ENCODE measurements at places on chromosomes 7 and 10.

DNA sequence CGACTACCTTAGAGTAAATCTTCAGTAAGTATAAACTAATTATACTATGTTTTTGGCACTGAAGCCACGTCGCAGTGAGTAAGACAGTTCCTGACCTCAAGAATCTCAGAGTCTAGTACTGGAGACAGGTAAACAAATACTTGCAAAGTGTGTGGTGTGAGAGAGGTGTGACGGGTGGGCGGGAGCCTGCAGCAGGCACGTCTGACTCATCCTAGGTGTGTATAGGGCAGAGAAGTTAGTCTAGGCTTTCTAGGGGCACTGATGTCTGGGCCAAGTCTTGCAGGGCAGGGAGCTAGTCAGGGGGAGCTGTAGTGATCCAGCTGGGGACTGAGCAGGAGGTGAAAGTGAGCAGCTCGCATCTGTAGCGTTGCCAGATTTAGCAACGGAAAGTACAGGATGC is 35.9 kb upstream of the SFTPD start:
- no peak for DNase-seq

GRCh38 chr7:155232911-155233310 is 64.8 kb upstream of the INSIG1 start:
- DNase-seq, result no peak

- DNase-seq, result no peak
These were observed 28.4 kb upstream of the CNPY1 start for GRCh38 chr7:155574556-155575290.

- no peak for DNase-seq
These were observed 2.7 kb downstream of the DLX5 start for GRCh38 chr7:97021747-97022490.

GRCh38 chr7:112670193-112670592 is 120.0 kb downstream of the TMEM168 start:
- DNase-seq, result no peak

GRCh38 chr10:110174201-110174600 is 33.2 kb upstream of the MXI1 start:
- no peak for DNase-seq

- no peak for DNase-seq
These were observed 158.5 kb downstream of the CACNA2D1 start for GRCh38 chr7:82284936-82285519.

DNA sequence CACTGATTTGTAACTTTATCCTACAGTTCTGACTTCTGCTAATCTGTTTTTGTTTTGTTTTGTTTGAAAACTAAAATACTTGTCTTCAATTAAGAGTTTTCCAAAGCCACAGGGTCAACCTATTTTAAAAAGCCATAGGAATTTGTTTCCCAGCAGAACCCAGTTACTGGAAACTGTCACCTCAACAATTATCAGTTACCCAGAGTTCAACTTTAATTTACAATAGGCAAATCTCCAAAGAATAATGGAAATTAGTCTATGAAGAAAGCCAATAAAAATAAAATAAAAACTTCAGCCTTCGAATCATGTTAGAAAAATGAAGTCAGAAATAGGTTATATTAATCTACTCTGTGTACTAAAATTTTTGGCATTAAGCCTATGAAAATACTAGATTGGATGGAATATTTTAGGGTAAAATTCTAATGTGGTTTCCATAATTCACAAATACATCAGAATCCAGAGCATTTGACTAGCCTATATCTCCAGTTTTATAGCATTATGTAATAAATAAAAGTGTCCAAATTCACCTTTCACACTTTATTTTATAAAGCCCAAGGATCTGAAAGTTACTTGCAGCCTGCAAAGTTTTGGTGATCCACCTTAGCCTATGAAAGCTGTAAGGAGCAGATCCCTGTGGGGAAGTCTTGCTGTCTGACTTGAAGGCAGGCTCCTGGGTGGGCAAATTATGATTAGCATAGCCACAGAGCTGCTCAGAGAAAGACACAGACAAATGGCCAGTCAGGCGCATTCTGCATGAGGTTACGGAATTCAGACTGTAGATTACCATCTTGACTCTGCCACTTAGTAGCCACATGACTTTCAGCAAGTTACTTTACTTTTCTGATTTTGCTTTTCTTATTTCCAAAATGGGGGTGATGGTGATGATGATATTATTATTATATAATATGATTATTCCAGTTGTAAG is 250.0 kb upstream of the HGF start:
- no peak for DNase-seq

GRCh38 chr7:100482728-100483089 is 1.0 kb upstream of the NYAP1 start:
- DNase-seq, result no peak

GRCh38 chr10:70358446-70358845 is 24.0 kb downstream of the LRRC20 start:
- no peak for DNase-seq

- no peak for DNase-seq
These were observed 23.4 kb upstream of the CASD1 start for GRCh38 chr7:94486216-94486615.

- DNase-seq, result no peak
These were observed 21.1 kb downstream of the SCART1 start for GRCh38 chr10:133474665-133475424.

GRCh38 chr7:22442187-22442881 is 57.7 kb downstream of the STEAP1B start:
- no peak for DNase-seq

DNA sequence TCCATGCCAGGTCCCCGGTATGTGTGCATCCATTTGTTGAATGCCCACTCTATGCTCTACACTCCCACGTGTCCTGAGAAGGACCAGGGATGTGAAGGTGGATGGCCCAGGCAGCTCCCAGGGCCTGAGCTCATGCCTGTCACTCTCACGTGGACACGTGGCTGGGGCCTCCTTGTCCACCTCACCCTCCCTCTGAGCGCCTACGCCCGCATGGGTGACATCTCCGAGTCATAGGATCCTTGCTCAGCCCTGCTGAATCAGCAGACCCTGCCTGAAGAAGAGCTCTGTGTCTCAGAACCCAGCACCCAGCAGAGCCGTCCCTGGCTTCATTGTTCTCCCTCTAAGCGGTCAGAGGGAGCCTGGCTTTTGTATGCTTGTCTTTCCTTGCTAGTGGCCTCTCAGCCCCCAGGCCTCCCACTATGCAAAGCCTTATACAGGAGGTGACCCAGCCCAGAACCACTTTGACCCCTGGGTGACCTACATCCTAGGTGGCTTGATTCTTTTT is 107.9 kb upstream of the PPIF start:
- DNase-seq, result no peak

- no peak for DNase-seq
These were observed 39.4 kb upstream of the GDF10 start for GRCh38 chr10:47260505-47261111.

DNA sequence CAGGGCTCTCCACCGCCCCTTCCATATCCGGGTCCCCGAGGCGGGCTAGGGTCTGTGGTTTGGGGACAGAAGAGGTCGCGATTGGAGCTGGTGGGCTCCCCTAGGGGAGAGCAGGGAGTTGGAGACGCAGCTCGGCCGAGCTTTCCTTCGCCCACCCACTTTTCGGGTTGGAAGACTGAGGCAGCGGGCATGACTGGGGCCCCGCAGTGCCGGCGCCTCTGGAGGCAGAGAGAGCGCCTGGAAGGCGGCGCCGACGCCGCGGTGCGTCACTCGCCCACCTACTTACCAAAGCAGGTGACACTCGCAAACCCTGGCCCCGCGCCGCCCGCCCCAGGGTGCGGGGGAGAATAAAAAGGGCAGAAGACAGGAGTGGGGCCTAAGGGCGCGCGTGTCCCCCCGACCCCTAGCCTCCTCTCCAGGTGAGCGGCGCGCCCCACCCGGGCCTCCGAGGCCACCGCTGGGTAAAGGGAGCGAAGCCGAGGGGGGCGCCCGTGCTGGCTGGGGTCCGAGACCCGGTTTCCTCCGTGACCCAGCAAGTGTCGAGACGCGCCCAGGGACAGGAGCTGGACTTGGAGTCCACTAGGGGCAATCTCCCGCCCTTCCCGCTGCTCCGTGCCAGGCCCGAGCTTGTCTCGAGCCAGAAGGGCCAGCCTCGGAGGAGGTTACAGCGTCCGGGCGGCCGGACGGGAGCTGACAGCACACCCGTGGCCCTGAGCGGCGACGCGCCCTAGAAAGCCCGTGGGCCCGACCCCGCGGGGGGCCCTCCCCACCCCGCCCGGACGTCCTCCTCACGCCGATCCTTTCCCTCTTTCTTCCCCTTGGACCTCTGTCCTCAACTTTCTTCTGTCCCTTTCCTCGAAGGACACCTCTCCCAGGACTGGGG is 34.4 kb upstream of the GRID1 start:
- peak; percentile 53 for DNase-seq

DNA sequence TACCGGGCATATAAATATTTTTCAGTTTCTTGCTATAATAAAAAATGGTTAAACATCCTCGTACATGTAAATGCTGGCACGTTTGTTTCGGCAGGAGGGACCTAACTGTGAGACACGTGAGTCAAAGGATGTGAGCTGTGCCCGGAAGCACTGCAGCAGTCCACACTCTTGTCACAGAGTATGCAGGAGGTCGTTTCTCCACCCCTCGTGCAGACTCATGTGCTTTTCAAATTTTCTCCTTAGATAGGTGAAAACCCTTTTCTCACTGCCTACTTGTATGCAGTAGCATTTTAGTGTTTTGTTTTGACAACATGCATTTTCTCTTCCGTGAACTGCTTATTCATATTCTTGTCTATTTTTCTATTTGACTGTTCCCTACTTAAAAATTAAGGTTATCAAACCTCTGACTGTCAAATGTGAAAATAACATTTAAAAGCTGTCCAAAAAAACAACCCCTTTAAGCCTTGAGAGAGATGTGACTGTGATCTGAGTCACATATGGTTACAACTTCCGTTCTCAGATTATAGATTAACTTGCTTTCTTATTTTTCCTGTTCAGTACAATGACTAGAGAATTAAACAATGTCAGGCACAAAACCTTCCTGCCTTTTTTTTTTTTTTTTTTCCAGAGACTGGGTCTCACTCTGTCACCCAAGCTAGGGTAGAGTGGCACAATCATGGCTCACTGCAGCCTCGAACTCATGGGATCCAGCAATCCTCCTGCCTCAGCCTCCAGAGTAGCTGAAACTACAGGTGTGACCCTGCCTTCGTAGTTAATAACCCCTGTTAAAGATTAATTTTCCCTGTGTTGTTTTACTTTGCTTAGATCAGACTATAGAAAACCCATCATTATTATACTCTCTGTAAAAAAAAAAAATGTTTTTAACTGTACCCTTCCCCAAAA is 45.1 kb downstream of the DPY19L1 start:
- DNase-seq, result peak; percentile 2

DNA sequence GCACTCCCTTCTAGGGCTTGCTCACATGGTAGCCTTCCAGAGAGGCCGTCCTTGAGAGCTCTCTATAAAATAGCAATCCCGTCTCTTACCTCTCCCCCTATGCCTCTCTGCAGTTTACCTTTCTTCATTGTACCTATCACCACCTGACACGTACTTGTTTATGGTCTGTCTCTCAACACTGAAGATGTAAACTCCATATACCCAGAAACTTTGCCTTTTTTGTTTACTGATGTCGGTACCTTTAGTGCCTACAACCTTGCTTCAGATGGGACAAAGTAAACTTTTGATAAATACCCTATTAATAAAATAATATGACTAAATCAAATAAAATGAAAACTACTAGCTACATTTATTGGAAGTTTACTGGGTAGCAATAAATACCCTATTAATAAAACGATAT is 220.6 kb downstream of the GPAM start:
- DNase-seq, result no peak

GRCh38 chr7:134366481-134366880 is 49.8 kb upstream of the SLC35B4 start:
- DNase-seq, result no peak

DNA sequence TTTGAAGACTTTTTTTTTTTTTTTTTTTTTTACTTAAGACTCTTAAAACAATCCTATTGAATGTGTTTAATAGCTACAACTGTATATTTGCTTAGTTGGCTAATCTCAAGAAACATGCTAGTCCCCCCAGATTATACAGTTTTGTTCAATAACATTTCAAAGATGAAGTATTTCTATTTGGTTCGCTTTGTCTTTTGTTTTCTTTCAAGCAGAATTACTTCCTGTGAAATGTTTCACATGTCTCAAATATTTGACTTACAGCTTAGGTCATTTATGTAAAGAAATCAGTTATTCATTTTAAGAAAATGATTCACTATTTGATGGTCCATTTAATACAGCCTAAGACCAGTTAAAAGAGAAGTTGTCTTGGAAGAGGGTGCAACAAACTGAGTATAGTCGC is 12.8 kb upstream of the LAMB1 start:
- no peak for DNase-seq

- peak; percentile 90 for DNase-seq
These were observed at the start of gene CCDC6 for GRCh38 chr10:59906417-59907202. Gene CCDC6, minus strand, starts transcription at chr10:59906556. Its CDS starts 132 bp downstream, at chr10:59906424.

DNA sequence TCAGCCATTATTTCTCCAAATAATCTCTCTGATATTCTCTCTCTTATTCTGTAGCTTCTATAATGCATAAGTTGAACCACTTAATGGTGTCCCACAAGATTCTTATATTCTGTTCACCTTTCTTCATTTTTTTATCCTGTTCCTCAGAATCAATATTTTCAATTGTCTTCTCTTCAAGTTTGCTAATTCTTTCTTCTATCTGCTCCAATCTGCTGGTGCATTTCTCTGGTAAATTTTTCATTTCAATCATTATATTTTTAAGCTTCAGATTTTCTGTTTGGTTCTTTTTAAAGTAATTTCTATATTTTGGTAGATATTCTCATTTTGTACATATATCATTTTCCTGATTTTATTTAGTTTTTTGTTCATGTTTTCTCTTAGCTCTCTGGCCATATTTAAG is 272.6 kb downstream of the ZEB1 start:
- DNase-seq, result no peak

DNA sequence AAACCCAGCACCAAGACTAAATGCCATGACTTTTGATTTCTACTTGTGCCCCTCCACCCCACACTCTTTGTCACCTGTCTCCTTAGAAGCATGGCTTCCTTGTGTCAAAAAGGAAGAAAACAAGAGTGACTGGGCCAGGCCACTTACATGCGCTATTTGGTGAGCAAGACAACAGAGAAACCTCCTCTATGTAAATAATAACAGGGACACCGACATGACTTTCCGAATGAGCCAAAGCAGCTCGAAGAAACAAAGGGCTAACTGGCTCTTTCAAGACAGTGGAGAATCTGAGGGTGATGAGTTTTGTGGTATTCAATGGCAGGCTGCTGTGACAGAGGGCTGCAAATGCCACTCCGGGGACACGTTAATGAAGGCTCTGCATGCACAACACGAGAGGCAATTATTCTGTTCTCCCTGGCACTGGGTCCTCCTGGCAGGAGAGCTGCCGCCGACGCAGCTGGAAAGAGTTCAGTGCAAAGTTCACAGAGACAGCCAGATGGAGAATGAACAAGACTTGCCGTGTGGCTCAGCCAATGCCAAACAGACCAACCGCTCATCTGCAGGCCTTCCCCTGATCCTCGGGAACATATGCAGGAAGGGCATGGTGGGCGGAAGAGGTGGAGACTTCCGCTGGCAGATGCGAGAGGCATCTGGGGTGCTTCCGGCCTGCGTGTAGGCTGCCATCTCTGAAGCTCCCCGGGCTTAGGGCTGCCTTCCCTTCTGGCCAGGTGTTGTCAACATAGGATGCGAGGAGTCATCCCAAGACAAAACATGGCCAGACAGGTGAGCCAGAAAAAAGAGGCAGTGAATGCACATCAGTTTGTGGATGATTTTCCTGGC is 59.1 kb upstream of the SMNDC1 start:
- DNase-seq, result no peak

- DNase-seq, result no peak
These were observed 53.1 kb upstream of the KMT2E start for GRCh38 chr7:104960741-104961448.

GRCh38 chr7:149773446-149774236 is at the start of gene ZNF467:
Gene ZNF467, minus strand, starts transcription at chr7:149773588. Its CDS starts 2,556 bp downstream, at chr7:149771032.
- DNase-seq, result no peak
